Nucleus accumbens (tissue), 56 donors: ENCODE measurements at places on chromosomes 16 and 17.

DNA sequence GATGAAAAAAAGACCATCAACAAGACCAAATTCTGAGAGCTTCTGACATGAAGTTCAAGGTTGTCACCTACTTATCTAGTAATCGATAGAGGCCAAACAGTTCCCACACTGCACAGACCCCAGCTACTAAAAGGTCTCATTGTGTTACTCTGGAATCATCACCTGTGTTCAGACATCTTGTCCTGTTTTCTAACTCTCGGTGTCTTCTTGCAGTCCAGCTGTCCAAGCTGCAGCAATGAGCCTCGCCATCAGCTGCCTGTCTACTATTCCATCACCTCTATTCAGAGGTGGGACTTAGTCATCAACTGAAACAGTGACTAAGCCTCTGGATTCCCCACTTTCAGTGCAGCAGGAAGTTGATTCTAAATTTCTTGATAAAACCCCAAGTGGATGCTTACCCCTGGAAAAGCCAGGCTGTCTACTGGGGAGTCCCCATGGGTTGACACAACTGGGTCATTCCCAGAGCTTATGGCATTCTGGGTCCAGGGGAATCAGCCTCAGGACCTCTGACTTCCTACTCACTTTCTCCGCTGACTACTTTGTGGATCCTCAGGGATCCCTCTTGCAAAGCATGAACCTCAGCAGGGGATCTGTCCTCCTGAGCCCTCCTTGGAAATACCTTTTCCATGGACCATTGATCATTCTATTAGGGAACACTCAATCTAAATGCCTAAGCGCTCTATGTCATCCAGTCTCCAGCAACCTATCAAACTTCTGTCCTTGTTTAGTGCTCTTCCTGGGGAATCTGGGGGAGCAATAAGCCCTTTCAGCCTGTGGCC lies 46.5 kb downstream of the HNF1B start:
- no peak for DNase-seq

DNA sequence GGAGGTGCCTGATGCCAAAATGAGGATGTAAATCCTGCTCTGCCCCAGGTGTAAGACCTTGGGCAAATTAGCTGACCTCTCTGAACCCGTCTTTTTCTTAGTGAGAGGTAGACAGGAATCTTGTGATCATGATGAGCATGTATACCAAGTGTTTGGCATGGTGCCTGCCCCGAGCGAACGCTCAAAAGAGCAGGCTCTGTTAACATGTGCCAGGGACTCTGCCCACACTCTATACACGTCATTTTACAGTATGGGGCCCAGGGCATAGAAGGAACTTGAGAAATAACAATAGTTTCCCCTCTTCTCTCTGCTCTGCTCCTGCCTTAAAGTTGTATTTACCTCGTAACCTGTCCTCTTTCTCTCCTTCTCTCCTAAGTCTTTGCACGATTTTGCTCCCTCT lies 9.3 kb upstream of the MAF start:
- DNase-seq, result no peak

GRCh38 chr17:30271102-30271501 lies 20.6 kb downstream of the BLMH start:
- DNase-seq, result no peak

- DNase-seq, result no peak
Measured at GRCh38 chr16:74561626-74562025, 45.3 kb downstream of the GLG1 start.

DNA sequence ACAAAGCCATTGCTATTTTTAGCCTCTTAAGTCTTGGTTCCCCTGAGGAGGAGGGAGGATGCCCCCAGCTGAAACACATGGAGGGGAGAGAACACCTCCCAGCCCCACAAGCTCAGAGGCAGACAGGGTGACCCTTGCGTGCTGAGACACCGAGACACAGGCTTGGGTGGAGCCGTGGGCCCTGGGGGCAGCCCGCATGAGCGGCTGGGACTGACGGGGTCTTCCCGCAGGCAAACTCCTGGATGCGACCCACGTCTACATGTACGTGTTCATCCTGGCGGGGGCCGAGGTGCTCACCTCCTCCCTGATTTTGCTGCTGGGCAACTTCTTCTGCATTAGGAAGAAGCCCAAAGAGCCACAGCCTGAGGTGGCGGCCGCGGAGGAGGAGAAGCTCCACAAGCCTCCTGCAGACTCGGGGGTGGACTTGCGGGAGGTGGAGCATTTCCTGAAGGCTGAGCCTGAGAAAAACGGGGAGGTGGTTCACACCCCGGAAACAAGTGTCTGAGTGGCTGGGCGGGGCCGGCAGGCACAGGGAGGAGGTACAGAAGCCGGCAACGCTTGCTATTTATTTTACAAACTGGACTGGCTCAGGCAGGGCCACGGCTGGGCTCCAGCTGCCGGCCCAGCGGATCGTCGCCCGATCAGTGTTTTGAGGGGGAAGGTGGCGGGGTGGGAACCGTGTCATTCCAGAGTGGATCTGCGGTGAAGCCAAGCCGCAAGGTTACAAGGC lies 9.8 kb downstream of the SLC16A3 start:
- no peak for DNase-seq

DNA sequence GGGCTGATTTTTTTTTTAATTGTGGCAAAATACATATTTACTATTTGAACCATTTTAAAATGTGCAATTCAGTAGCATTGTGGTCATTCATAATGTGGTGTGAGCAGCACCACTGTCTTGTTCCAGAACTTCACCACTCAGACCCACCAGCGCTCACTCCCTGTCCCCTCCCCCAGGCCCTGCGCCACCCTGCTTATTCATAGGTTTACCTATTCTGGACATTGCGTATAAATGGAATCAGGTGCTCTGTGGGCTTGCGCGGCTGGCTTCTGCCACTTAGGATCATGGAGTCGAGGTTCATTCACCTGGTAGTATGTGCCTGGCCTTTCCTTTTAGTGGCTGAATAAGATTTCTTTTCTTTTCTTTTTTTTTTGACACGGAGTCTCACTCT lies 59.4 kb downstream of the NT5M start:
- DNase-seq, result no peak

DNA sequence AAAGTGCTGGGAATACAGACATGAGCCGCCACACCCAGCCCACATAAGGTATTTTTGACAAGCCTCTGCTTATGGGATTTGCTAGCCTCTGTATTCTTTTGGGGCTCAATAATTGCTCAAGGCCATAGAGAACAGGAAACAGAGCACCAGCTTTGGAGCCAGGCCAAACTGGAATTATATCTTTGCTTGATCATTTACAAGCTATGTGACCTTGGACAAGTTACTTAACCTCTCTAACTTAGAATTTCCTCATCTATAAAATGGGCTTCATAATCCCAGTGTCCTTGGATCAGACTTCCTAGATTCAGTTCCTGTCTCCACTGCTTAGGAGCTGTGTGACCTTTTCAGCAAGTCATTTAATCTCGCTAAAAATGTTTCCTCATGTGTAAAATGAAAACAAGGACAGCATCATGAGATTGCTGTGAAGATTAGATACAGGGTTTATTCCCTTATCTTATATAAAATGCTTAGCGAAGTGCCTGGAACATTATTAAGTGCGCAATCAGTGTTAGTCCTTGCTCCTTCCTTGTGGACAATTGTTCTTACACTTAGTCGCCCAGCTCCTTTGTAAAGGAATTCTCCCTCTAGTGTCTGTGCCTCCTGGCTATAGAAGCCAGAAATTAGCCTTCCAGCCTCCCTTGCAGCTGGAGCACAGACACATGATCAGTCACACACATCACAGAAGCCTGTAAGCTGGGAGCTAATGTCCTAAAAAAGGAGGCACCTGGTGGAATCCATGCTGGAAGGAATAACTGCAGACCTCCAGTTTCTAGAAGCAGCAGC lies 16.6 kb downstream of the KRT9 start:
- DNase-seq, result no peak

DNA sequence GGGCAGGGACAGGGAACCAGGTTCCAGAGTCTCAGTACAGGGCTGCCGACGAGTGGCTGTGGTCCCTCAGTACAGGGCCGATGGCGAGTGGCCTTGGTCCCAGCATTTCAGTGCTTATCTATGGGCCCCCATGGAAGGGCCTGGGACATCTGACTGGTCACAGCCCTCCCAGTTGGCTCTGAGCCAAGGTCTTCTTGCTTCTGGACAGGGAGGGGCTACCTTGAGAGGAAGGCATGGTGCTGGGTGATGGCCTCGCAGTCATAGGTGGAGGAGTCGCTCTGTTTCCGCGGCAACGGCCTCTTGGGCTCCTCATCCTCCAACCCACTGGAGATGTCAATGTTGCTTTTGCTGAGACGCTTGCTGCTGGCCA lies 32.5 kb downstream of the PIMREG start:
- DNase-seq, result no peak

GRCh38 chr16:31022544-31023251 lies 10.7 kb upstream of the STX4 start:
- DNase-seq, result no peak
